ENCODE measurements at places on chromosomes 1 and 21.

GRCh38 chr21:29825345-29825744 lies 114.5 kb downstream of the GRIK1 start:
- DNase-seq = no peak

DNA sequence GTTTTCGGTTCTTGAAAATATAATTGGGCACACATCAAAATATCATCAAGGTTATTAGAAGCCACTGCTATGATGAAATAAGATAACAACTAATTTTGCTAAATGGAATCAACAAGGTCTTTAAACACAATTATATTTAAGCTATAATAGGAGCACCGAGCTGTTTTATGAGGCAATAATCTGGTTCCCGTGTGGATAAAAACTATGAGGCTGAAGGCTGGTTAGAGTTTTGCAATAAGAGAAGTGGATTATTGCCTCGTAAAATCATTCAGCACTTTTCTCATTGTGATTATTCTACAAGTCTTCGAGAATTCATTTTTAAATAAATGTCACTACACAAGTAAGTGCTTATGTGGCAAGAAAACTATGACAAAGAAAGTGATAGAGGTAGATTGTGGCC lies 975.7 kb upstream of the ADGRL2 start:
- DNase-seq = no peak

DNA sequence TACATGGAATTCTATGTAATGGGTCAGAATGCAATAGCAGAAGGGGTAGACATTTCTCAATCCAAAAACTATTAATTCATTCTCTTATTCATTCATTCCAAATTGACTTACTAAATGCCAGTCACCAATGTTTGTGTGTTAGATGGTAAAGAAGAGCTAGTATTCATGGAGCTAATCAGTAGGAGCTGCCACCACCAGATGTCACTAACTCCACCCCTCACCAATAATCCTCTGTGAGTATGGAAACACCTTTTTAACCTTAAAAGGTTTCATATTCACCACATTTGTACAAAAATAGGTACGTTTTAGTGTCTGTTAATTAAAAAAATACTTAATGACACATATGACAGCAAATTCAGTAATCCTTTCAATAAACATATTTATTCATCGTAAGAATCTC lies 131.8 kb upstream of the PKN2 start:
- no peak for DNase-seq

DNA sequence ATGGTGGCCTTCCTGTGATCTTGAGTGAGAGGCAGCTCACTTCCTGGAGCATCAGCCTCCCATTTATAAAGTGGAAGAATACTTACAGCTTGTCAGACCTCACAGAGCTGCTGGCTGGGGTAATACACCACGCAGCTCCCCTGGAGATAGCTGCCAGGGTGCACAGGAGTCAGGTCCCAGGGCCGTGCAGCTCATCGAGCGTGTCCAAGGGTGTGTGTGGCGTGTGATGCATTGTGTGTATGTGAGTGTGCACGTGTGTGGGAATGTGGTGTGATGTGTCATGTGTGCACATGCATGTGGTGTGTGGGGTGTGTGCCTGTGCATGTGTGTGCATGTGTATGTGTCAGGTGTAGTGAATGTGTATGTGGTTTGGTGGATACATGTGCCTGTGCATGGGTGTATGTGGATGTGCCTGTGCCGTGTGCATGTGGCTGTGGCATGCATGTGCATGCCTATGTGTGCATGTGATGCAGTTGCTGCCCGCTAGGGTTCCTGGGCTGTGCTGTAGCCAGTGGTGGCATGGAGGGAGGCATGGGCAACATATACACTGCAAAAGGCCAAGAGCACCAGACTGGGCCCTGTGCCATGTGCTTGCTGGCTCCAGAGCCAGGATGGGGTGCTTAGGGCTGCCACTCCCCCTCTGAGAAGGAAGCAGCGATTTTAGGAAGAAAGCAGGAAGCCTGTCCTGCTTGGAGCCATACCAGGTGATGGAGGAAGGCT lies 24.6 kb downstream of the WNT3A start:
- DNase-seq = no peak

Data from inflammatory macrophage (primary cell).